ENCODE measurements at places on chromosomes 16 and 17.

DNA sequence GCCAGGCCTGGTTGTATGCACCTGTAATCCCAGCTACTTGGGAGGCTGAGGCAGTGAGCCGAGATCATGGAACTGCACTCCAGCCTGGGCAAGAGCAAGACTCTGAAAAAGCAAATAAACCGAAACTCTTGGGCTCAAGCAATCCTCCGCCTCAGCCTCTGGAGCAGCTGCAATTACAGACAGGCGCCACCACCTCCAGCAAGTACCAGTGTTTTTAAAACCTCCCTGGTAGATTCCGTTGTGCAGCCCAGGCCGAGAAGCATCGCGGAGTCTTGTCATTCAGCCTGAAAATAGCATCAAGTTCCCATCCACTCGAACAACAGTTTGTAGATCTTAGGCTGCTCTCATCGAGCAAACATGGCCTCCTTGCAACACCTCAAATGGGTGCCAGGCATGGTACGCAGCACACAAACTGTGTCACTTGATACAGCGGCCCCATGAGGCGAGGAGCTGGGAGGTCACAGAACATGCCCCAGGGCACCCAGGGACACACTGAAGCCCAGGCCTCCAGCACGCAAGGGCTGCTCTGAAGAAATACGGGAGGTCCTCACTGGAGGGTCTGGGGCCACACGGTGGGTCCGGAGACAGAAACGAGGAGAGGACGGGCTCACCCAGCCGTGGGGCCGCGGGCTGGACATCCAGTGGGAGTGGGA, 18.1 kb downstream of the TMC6 start:
- DNase-seq = no peak

DNA sequence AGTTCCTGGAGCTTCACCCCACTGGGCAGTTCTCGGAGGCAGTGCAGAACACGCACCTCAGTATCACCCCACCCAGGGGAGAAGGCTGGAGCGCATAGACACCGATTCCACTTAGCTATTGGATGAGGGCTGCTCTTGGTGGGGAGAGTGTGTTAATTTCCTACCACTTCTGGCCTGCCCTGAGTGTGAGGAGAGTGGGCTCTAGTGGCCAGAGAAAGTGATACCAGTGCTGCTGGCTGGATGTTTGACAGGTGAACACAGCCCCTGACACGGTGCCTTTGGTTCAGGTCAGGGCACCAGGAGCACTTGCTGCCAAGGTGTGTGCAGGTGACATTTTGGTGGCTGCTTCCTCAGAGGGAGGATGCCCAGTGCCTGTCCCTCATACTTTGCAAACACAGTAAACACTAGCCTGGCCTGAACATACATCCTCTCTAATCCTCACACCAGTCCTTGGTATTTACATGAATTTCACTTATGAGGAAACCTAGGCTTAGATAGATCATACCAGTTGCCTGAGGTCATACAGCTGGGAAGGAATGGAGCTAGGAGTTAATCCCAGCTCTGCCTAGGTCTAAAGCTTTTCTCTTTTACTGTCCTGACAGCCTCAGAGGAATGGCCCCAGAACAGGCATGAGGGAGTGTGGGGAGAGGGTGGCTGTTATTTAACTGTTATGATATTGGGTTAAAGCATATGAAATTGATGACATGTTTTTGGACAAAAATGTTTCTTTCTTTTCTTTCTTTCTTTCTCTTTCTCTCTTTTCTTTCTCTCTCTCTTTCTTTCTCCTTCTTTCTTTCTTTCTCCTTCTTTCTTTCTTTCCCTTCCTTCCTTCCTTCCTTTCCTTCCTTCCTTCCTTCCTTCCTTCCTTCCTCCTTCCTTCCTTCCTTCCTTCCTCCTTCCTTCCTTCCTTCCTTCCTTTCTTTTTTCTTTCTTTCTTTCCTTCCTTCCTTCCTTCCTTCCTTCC, 21.0 kb upstream of the ITGAX start:
- no peak for DNase-seq

DNA sequence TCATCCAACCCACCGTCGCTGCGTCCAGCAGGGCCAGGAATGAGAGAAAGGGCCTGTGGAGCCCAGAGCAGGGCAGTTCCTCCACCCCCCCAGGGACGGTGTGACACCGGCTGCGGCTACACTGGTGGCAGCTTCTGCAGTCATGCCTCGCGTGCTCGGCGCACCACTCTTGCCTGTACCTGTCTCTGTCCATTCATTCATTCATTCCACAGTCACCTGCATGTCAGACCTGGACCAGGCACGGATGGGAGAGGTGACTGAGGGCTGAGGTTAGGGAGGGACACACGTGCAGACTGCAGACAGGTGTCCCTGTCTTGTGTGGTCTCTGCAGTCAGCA, 27.3 kb downstream of the ENDOV start:
- no peak for DNase-seq

DNA sequence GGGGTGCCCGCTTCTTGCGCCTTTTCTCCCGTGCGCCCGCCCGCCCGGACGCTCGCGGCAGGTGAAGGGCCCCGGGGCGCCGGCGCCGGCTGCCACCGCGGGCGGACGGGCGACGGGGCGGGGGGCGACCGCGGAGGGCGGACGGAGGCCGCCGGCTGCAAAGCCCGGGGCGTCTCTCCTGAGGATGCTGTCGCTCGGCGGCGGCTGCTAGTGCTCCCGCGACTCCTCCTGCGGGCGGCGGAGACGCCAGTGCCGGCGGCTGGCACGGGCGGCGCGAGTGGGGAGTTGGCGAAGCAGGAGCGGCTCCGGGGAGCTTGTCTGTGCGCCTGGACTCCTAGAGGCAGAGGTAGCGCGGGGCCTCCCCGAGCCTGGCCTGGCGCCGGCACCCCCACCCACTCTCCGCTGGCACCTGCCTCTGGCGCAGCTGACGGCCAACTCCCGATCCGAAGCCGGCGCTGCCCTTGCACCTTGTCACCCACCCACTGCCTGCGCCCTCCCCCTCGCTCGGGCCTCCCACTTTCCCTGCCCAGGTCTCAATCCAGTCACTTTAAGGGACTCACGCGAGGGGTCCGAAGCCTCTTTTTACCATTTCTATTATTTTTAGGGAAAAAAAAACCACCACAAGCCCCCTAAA, at the start of gene FAM20A:
TSS of gene FAM20A (minus strand) at position 437 of the 634 bp plus-strand sequence. CDS start 701 bp downstream, outside the sequence.
- no peak for DNase-seq

- no peak for DNase-seq
Measured at GRCh38 chr16:86366481-86366880, 143.8 kb upstream of the FOXF1 start.

DNA sequence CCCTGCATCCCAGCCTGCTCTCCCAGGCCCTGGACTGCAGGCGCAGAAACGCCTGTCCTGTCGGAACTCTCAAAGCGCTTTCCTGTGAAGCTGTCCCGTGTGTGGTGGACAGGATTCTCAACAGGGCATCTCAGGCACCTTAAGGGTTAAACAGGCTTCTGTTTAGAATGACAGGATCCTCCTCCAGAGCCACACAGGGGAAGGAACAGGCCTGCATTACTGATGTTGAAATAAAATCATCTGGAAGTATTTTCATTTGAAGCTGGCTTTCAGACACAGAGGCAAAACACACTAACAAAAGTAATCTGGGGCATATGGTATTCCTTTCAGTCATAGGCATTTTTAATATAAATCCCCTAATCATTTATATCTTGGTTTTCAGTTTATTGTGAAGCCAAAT, 7.4 kb downstream of the HS3ST3A1 start:
- no peak for DNase-seq

Data from stimulated activated CD4-positive, alpha-beta T cell treated with anti-CD3 and anti-CD28 coated beads, Interleukin-2, amount 100 ng/mL, for 48 hours (primary cell).